SHP77 treated with DMSO at 0.1 percent for 48 hours (cell line): ENCODE measurements at places on chromosomes 2 and 18.

- no peak for DNase-seq
Measured at GRCh38 chr2:60554646-60555065, 1.2 kb upstream of the BCL11A start.

GRCh38 chr2:239348563-239349452, 52.0 kb downstream of the HDAC4 start:
- DNase-seq: no peak

DNA sequence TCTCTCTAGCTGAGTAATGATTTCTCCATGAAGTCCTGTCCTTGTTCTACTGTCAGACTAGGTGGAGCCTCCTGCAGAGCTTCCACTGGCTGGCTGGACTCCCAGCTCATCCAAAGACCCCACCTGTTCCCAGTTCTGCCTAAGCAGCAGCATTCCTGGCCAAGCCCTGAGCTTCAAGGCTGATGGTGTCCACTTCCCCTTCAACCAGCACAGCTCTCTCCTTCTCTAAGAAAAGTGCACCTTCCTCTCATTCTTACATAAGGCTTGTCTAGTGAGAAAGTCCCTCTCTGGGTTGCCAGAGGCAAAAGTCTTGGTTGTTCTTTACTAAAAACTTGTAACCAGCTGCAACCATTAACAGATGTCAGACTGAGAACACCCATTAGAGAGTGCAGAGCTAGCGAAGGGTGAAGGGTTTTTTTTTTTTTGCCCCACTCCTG, 58.9 kb downstream of the CXCR4 start:
- no peak for DNase-seq

DNA sequence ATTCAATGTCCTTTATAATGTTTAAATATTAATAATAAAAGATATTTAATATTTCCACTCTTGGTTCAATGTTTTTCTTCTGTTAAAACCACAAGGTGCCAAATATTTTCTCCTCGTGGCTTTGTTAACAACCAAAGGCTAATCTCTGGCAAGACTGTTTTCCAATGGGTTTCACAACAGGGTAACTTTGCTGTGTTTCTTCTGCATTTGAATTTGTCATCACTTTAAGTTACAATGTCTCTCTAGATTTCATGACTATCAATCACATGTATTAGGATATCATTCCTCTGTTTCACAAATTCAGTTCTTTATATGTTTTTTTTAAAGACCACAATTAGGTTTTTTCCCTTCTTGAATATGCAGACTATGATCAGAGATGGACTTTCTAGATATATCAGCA, 469.8 kb upstream of the ACVR2A start:
- no peak for DNase-seq

GRCh38 chr2:43221124-43221762, 5.2 kb downstream of the ZFP36L2 start:
- no peak for DNase-seq

GRCh38 chr2:220646424-220646823, 925.7 kb downstream of the EPHA4 start:
- no peak for DNase-seq
